ENCODE measurements at places on chromosomes 6 and 20.

GRCh38 chr20:38197619-38198018, 32.5 kb upstream of the TGM2 start:
- no peak for DNase-seq

DNA sequence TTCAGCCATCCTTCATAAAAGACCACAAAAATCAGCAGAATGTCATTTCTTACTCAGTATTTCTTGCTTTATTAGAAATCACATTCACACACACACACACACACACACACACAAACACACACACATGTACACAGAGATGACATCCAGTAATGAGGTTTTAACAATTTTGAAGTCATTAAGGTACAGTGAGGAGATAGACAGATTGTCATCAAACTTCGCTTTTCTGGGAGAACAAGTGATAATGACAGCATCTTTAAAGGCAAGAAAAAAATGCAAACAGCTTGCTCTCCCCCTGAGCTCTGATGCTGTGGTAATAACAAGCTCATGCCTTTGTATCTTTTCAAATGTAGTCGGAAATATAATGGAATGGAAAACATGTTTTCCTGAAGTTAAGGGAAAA, 184.4 kb upstream of the RNF217 start:
- DNase-seq: no peak

GRCh38 chr6:44527181-44527580, 139.7 kb downstream of the CDC5L start:
- peak; percentile 64 for DNase-seq

DNA sequence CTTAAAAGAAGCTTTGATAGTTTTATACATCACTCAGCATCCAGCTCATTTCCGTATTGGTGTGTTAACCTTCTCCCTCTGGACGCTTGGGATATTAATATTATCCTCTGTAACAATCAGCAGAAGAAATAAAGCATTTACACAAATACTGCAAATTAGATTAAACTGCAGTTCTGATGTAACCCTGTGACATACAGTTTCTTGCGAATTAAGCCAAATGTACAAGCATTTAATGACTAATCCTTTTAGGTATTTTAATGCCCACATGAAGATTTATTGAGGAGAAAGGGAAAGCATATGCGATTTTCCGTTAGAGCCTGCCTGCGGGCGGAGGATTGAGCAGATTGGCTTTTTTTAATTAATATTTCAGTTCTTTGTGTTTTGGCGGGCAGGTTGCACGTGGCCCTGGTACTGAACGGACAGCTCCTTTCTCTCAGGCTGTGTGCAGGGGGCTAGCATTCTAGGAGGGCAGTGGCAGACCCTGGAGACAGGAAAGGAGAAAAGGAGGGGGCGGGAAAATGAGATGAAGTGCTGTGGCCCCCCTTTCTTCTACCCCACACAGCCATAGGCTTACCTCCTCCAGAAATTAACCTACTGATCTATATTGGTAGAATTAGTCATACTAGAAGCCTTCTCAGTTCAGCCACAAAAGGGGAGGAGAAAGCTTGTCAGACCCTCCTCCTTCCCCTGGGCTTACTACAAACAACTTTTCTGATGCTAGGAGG, 14.1 kb upstream of the TFAP2D start:
- no peak for DNase-seq

- DNase-seq: no peak
Observed at GRCh38 chr6:143068001-143068400, 7.3 kb downstream of the AIG1 start.

- DNase-seq: peak; percentile 53
Observed at GRCh38 chr20:19785173-19785982, 27.3 kb downstream of the RIN2 start.

GRCh38 chr6:121934451-121934850, 465.0 kb upstream of the HSF2 start:
- DNase-seq: no peak

DNA sequence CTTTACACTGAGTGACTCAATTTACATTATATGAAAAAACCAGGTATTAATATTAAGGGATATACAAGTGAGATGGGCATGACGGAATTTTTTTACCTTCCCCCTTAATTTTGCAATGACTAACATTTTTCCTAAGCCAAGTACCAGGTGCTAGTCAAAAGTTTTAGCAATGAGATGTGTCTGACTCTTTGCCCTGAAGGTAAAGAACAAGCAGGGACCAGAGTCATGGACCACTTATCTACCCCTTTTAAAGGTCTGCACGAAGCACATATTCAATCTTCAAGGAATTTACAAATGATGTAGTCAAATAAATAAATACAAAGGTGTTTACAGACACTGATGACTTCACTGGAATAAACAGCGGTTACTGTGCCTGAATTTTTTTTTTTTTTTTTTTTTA, 1.4 kb downstream of the GLO1 start:
- DNase-seq: no peak

DNA sequence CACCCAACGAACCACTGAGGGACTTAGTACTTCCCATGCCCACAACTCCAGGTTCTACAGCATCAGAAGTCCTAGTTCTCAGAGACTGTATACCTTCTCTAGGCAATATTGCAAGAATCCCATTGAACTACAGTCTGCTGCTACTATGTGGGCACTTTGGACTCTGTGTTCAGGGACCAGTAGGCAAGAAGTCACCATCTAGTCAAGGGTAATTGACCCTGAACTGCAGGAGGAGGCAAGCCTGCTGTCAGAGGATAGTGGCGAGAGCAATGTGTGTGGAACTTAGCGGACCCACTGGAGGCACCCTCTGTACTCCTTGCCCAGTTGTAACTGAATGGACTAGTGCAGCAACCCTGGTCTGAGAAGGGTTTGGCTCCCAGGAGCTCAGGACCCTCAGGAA, 15.7 kb downstream of the HEBP2 start:
- DNase-seq: no peak

- no peak for DNase-seq
Observed at GRCh38 chr20:48875914-48876240, 45.6 kb upstream of the ARFGEF2 start.

DNA sequence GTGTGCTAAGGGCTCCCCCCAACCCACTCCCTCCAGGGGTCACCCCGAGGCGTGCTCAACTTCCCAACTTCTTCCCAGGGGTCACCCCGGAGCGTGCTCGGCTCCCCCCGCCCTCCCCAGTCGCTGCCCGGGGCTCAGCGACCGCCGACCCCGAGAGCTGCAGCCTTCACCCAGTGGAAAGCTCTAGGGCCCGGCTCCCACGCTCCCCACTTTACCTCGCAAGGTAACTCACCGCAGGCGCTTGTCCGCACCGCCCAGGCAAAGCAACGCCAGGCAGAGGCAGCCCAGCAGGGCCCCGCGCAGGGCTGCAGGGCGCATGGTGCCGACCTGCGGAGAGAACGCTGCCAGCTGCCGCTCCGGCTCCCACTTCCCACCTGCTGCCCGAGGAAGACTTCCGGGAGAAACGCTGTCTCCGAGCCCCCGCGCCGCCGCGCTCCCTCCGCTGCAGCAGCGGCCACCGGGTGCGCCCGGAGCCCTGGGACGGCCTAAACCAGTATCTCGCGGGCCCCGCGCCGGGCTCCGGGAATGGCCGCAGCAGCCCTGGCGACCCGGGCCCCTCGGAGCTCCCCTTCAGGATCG, 396 bp downstream of the RNASET2 start:
- DNase-seq: no peak

DNA sequence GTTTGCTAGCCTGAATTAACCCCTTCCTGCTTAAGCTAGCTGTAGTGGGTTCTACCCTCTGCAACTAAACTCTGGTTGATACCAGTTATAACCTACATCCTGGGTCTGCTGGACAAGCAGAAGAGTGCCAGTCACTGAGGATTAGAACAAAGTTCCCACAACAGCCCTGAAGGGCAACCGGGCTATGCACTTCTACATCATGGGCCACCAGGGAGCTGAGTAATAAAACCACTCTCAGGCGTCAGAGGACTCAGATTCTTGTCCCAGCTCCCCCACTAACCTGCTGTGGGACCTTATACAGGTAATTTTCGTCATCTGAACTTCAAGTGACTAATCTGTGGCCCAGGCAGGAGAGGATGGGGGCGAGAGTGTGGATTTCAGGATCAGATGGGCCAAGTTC, 56.8 kb downstream of the EYA2 start:
- no peak for DNase-seq

DNA sequence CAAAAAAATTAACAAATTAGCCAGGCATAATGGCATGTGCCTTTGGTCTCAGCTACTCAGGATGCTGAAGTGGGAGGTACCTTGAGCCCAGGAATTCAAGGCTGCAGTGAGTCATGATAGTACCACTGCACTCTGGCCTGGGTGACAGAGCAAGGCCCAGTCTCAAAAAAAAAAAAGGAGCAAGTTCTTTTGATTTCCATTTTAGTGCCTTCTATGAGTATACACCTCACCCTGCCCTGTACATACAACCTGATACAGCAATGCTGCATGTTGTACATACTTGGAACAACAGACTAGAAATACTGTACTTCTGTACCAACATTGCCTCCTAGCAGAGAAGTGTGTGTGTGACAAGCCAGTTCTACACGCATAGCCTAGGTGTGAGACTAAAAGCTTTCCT, 97.3 kb upstream of the CARMIL1 start:
- DNase-seq: no peak

DNA sequence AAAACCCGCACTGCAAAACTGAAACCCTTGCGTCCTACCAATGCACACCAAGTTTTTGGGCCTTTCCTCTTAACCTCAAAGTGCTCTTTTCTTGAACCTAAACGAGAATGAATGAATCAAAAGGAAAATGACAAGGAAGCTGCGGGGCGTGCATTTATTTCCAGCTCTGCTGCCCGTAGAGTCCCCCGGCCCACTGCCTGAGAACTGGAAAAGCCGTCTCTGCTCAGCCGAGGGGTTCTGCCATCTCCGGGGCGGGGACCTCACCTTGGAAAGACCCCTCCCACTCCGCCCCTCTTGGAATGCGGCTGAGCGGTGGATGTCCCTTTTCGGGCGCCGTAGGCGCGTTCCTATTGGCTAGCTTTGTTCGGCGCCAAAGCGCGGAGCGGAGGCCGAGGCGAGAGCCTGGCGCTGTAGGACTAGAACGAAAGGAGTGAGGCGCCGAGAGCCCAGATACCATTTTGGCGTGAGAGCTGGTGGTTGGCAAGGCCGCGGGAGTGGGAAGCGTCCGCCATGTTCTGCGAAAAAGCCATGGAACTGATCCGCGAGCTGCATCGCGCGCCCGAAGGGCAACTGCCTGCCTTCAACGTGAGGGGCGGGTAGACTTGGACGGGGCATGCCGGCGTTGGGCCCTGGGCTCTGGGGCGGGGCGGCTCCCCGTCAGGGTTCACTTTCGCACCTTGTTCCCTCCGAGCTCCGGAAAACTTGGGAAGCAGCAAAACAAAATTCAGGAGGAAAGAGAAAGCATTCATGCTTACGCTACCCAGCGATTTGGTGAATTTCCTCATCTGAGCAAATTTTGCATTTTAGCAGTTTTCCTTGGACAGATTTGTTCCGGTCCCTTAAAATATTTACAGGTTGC, at the start of gene GINS1:
Gene GINS1, plus strand, starts transcription at position 363 of the 859 bp plus-strand sequence. Its CDS starts 148 bp downstream, at position 511.
- DNase-seq: peak; percentile 85

GRCh38 chr6:135866445-135867123, 15.1 kb downstream of the PDE7B start:
- no peak for DNase-seq

DNA sequence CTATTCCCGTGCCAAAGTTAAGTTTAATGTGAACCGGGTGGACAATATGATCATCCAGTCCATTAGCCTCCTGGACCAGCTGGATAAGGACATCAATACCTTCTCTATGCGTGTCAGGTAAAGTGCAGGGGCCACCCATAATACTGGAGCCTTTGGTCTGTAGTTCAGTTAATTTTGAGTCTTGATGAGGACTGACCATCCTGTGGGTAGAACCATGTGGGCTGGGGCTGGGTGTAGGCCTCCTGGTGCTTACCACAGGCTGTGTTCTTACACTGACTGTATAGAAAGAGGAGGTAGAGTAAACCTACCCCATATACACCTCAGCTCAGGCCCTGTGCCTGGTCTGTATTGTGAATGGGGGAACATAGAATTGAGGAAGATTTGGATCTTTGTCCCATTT, 2.4 kb downstream of the NOP56 start:
- no peak for DNase-seq

GRCh38 chr6:114690625-114691024, 347.8 kb upstream of the HS3ST5 start:
- no peak for DNase-seq

DNA sequence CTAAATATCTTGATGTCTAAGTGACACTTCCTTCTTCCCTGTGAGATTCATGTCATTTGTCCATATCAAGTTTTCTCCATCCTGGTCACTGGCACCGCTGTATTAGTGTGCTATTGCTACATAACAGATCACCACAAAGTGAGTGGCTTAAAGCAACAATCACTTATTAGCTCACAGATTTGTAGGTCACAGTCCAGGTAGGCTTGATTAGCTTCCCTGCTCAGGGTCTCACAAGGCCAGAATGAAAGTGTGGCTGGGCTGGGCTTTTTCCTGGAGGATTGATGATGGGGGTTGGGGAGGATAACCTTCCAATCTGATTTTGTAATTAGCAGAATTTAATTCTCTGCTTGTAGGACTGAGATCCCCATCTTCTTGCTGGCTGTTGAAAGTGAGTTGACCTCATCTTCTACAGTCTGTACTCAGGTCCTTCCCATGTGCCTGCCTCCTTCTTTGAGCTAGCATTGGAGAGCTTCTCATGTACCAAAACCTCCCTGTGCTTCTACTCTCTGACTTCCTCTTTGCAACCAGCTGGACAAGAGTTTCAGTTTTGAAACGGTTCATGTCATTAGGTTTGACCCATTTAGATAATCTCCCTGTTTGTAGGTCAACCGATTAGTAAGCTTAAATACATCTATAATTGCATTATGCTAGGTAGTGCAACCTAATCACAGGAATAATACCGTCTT, 152.4 kb upstream of the MAN1A1 start:
- DNase-seq: peak; percentile 52

GRCh38 chr6:170035901-170036304, 255.0 kb downstream of the DLL1 start:
- DNase-seq: no peak

- DNase-seq: no peak
Observed at GRCh38 chr6:41353333-41353732, 17.9 kb downstream of the NCR2 start.

DNA sequence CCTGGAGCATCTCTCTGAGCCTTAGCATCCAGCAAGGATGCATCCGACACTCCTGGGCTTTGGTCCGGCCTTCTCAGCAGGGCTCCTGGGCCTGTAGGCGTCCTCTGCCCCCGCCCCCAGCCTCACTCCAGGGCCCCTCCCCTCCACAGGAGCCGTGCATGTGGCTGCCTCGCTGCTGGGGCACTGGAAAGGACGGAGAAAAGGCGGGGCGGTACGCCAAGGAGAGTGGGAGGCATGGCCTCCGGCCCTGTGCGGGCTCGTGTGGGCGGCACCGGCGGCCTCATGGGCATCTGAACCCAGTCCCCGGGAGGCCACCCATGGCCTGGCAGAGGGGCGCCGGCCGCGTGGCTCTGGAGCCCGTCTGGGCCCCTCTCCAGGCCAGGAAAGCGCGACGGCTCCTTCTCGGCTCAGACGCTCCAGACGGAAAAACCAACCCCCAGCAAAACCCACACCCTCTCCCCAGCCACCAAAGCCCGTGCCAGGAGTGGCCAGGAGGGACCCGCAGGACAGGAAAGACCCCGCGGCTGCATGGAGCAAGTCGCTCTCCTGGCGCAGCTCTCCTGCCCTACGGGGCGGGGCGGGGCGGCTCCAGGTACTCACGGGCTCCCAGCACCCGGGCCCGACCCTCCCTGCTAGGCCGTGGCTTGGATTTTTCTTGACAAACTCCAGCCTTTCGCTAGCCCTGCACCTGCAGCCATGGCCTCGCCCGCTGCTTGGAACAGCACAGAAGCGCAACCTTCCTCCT, 419.9 kb downstream of the QKI start:
- no peak for DNase-seq
